ENCODE measurements at places on chromosomes 16 and 17. TPM values are rescaled to one million over a fixed set of nuclear protein-coding genes. Genes with fewer than 3 reads are reported as not detected.

GRCh38 chr17:79706931-79707850, 23.6 kb upstream of the ENPP7 start:
- no peak for DNase-seq
- no peaks in the 10 kb centered on the region for H3K4me1 ChIP-seq
- no peaks in the 10 kb centered on the region for H3K36me3 ChIP-seq
- no peak overlapping the region for H3K4me3 ChIP-seq
- peaks cover 6% of the 10 kb centered on the region for H3K27me3 ChIP-seq

DNA sequence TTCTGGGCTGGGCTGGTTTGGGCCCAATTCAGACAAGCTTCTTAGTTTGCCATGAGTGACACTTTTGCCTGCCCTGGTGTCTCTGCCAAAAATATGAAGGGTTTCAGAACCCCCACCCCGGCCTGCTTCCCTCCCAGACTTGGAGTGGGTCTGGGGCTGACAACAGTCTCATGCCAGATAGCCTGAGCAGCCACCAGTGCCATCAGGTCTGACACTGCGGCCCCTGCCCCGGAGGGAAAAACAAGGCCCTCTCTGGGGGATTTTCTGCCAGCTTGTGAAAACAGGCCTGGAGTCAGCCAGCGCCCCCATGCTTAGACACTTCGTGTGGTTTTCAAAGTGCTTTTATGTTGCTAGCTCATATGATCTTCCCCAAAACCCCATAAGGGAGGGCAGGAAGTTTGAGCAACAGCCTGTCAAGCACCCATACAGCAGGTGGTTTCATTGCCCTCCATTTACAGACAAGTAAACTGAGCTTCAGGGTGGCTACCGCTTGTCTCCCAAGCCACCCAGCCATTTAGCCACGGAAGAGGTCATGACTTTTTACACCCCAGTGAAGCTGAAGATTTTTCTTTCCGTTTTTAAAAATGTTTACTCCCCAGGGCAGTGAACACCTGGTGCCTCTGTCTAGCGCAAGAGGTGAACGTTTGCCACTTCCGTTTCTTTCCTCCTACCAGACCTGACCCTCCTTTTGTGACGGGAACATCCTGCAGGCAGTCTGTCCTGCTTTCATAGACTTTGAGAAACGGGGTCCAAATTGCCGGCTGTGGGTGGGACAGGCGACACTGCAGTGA, 300.6 kb downstream of the SEC14L1 start:
- H3K27ac ChIP-seq, result peak overlapping the region; percentile 75
- DNase-seq, result no peak
- peaks cover 4% of the 10 kb centered on the region for H3K36me3 ChIP-seq
- peak overlapping the region; percentile 15 for H3K4me3 ChIP-seq
- no peaks in the 10 kb centered on the region for H3K27me3 ChIP-seq

GRCh38 chr16:67489401-67490083, 6.2 kb upstream of the AGRP start:
- peaks cover 7% of the 10 kb centered on the region for H3K4me1 ChIP-seq
- H3K4me3 ChIP-seq, result no peak overlapping the region
- H3K27me3 ChIP-seq, result no peaks in the 10 kb centered on the region

DNA sequence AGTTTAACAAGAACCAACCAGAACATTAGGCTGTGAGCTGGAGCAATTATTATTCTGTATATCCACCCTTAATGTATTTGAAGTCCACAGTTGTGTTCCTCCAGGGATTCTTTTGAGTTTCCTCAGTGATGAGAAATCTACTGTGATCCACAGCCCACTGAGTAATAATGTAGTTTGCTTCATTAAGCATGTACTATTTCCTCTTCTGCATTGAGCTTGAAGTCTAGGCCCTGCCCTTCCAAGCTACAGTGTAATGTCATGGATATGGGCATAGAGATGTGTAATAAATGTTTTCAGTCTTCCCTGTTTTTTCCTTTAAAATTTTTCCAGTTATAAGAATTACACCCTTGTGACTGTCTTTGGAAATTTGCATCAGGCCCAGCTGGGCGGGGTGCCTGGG, 36.4 kb upstream of the SLC12A3 start:
- H3K27me3 ChIP-seq, result no peaks in the 10 kb centered on the region
- H3K4me3 ChIP-seq, result no peak overlapping the region
- H3K4me1 ChIP-seq, result peaks cover 8% of the 10 kb centered on the region
- no peak overlapping the region for H3K27ac ChIP-seq

- no peaks in the 10 kb centered on the region for H3K27me3 ChIP-seq
- no peaks in the 10 kb centered on the region for H3K4me1 ChIP-seq
- no peak overlapping the region for H3K4me3 ChIP-seq
Measured at GRCh38 chr16:654034-654433, 4.9 kb downstream of the WDR90 start.

DNA sequence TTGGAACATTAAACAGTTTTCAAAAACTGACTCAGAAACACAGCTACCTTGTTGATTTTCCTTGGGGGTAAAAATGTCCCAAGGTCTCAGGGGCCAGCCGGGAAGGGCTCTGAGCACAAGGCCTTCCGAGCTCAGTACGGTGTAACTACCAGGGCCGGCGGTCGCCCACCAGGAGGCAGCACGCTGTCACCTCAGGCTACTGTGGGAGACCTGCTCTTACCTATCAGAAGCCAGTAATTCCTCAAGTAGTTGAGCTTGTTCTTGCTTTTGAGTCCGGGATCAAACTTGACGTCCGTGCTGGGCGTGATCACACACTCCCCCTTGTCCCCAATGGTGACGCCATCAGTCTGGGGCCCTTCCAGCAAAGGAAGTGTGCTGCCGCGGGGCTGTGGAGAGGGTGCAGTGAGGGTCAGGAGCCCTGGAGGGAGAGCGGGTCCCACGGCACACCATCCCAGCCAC, 43.4 kb upstream of the ICAM2 start:
- H3K4me3 ChIP-seq, result peak overlapping the region; percentile 62
- DNase-seq, result no peak
- peaks cover under 1% of the 10 kb centered on the region for H3K4me1 ChIP-seq
- H3K27ac ChIP-seq, result peak overlapping the region; percentile 90
- no peaks in the 10 kb centered on the region for H3K27me3 ChIP-seq

DNA sequence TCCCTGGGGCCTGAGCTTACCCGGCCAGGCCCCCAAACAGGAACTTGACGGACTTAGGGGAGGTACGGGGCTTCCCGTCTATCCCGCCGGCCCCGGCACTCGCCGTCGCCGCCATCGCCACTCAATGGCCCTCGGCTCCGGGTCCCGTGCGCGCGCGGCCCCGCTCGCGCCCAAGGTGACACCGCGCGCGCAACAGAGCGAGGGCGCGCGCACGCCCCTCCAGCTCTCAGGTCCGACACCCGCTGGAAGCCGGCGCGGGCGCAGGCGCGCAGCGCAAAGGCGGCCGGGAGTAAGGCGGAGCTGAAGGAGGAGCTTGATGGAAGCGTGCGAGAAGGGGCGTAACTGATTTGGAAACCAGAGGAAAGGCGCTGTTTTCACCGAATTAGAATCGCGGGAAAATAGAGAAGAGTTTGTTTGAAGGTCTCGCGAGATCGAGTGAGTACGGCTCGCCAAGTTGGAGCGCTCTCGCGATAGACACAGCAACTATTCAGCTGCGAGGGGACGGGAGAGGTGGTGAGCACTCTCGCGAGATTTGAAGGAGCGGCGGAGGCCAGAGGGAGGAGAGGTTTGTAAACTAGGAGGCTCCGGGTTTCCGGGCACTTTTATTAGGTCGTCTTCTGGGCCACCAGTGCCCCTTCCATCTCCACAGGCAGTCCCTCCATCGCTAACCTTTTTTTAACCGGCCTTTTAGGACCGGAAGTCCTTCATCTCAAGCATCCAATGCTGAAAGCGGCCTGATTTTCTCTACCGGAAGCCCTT, at the start of the genes RNF167 and SLC25A11:
RNF167 (plus strand) TSS at position 473 of the 759 bp plus-strand sequence. CDS start 642 bp downstream, outside the sequence.
SLC25A11 (minus strand) TSS at position 251 of the 759 bp plus-strand sequence; CDS start at position 115, 136 bp downstream.
- H3K4me1 ChIP-seq, result peaks cover 30% of the 10 kb centered on the region
- no peaks in the 10 kb centered on the region for H3K27me3 ChIP-seq
- peak; percentile 95 for DNase-seq
- H3K36me3 ChIP-seq, result peaks cover 8% of the 10 kb centered on the region

GRCh38 chr17:73266796-73267195, 5.1 kb upstream of the CPSF4L start:
- H3K36me3 ChIP-seq, result no peaks in the 10 kb centered on the region
- H3K27ac ChIP-seq, result no peak overlapping the region
- H3K27me3 ChIP-seq, result no peaks in the 10 kb centered on the region
- H3K4me3 ChIP-seq, result no peak overlapping the region
- peaks cover 20% of the 10 kb centered on the region for H3K4me1 ChIP-seq

- H3K4me3 ChIP-seq, result peak overlapping the region; percentile 90
- peak overlapping the region; percentile 88 for H3K27ac ChIP-seq
- no peaks in the 10 kb centered on the region for H3K36me3 ChIP-seq
- no peaks in the 10 kb centered on the region for H3K27me3 ChIP-seq
- no peak for DNase-seq
- H3K4me1 ChIP-seq, result peaks cover 9% of the 10 kb centered on the region
Measured at GRCh38 chr16:88570691-88571092, 489 bp downstream of the ZC3H18 start.

SCNN1G gene
- total RNA-seq, result 1.4 TPM

ZG16B gene
- 1.5 TPM for total RNA-seq

SP6 gene
- 75.1 TPM for total RNA-seq

KRT25 gene
- total RNA-seq, result not detected

VMO1 gene
- total RNA-seq, result 1.2 TPM

Data from type B pancreatic cell (in vitro differentiated cells).